ENCODE measurements at places on chromosomes 13 and 19.

DNA sequence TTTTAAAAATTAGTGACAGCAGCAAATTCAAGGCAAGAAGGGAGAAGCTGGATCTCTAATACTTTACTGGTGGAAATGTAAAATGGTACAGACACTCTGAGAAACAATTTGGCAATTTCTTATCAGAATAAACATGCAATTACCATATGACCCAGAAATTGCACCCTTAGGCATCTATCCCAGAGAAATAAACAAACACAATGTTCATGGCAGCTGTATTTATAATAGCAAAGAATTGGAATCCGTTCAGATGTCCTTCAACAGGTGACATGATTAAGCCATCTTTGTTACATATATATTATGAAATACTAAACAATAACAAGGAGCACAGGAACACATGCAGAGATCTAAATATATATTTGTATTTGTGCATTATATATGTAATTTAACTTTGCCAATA, 756.5 kb downstream of the SLITRK1 start:
- no peak for DNase-seq

GRCh38 chr13:20492641-20493040, 33.0 kb downstream of the CRYL1 start:
- no peak for DNase-seq

- no peak for DNase-seq
Observed at GRCh38 chr13:76808927-76809326, 77.3 kb downstream of the KCTD12 start.

DNA sequence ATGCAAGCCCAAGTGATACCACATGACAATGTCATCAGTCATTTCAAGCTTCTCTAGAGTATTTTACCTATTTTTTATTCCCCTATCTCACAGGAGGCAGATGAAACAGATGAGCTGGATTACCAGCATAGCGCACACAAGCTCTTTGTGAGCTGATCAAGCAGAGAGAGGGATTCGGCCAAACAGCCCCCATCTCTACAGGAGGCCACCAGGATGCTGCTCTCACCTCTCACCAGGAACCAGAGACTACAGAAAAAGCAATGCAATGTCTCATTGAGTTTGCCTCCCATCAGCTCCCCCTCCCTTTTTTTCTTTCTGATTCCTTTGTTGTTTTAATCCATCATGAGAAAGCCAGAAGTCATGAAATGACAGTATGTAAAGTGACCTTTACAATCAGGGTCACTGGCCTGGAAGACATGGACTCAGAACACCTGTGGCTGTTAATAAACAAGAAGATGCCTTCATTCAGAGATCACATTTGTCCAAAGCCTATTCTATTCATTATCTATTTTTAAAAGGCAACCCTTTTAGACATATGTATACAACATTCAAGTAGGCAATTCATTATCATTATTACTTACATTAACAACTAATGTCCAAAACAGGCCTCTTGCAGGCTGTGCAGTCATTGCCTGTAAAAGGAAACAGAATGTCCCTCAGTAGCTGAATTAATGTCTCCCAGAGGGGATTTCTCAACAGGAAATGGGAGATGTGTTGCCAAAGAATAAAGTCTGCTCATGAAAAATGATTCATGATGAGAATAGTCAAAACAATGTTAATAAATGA, 656.6 kb downstream of the TBC1D4 start:
- DNase-seq, result no peak

DNA sequence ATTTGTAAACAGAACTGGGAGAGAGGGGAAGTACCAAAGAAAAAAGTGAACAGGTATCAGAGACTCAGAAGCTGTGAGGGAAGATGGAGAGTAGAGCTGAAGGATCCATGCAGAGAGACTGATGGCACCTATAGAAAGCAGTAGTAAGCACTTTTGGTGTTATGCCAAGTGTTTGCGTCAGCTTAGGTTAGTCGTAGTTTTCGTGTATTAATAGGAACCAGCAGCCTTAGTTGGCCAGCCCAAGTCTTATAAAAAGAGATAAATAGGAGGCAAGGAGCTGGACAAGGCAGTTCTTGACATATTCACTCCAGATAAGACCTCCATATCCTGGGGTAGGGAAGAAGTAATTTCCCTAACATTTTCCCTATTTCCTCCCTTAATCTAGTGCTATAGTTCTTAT, 214.2 kb downstream of the OXGR1 start:
- DNase-seq, result no peak

- DNase-seq, result no peak
Observed at GRCh38 chr13:64551755-64552154, 2678.4 kb downstream of the PCDH9 start.

- DNase-seq, result no peak
Observed at GRCh38 chr13:75256922-75257321, 225.0 kb downstream of the TBC1D4 start.

DNA sequence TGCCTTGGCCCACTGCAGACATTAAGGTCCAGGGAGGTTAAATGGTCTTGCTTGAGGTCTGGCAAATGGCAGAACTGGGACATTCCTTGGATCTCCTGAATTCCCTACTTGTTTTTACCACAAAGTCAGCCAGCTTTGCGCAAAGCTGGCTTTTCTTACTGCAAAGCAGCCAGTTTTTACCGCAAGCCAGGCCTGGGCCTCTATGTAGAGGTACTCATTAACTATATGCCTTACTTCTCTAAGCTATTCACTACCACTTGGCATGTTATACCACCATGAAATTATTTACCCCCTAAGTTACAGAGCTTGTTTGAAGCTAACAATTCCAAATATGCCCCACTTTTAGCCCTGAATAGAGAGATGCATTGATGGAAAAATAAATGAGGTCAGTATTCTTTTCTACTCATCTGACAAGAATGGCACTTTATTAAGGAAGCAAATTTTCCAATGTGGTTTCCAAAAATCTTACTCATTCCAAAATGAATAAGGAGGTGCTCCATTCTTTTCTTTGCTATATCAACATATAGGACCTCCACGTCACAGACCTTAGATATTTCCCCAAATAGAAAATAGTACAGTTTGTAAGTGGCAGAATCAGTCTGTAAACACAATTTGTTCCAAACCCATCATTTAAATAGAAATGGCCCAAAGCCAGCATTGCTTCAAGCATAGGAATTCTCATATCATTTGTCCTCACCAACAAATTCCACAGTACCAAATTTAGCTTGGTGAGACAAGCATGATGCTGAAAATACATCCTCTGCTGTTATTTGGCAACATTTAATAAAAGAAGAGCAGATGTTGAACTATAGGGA, 143.9 kb upstream of the TSC22D1 start:
- DNase-seq, result no peak

DNA sequence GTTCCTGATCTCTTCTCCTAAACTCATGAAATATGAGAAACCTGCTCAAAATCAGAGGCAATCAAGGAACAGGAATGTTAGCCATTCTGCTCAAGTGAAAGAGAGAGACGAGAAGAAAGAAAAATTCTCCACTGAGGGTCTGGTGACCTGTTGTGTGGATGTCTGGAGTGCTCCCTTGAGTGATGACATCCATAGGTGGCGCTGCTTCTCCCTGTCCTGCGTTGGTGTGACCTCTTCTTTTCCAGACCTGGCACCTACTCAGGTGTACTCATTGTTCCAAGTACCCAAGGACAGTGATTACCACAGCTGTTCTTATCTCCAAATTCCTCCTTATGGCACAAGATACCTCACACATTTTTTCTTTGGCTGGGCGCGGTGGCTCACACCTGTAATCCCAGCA, 4.0 kb downstream of the ZNF223 start:
- no peak for DNase-seq

GRCh38 chr19:28737021-28737895, 475.7 kb downstream of the UQCRFS1 start:
- peak; percentile 2 for DNase-seq

DNA sequence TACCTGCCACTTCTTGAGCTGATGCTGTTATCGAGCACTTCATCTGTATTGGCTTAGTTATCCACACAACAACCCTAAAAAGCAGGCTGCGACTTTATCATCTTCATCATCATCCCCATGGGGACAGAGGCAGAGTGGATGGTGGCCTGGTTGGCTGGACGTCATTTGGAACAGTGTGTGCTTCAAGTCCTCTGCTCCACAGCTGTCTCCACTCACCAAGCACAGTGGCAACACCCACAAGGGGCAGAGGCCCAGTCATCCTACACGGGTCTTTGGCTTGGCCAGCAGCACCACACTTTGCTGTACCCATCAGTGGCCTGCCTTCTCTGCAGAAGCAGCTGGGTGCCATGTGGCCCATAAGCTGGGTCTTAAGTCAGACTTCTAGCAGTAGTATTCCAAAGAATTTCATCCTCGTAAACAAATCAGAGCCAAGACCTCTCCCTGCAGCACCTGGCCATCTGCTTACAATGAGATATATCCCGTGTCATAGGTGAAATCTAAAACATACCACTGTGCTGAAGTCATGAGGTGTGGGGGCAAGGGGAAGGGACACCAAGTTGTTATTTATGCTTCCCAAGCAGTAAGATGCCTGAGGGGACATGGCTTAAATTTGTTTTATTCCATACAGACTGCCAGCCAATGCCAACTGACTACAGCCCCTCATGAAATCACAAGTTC, 47.9 kb upstream of the EPHX3 start:
- no peak for DNase-seq

DNA sequence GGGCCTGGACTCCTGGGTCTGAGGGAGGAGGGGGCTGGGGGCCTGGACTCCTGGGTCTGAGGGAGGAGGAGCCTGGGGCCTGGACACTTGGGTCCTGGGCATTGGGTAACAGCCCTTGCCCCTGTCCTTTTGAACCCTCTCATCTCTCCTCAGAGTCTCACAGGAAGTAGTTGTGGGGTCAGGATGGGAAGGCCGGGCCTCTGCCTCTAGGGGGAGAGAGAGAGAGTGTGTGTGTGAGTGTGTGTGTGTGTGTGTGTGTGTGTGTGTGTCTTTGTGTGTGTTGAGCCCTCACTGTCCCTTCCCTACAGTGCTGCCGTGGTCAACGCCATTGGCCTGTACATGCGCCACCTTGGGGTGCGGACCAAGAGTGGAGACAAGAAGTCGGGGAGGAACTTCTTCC, 10.9 kb downstream of the ARHGEF1 start:
- no peak for DNase-seq

DNA sequence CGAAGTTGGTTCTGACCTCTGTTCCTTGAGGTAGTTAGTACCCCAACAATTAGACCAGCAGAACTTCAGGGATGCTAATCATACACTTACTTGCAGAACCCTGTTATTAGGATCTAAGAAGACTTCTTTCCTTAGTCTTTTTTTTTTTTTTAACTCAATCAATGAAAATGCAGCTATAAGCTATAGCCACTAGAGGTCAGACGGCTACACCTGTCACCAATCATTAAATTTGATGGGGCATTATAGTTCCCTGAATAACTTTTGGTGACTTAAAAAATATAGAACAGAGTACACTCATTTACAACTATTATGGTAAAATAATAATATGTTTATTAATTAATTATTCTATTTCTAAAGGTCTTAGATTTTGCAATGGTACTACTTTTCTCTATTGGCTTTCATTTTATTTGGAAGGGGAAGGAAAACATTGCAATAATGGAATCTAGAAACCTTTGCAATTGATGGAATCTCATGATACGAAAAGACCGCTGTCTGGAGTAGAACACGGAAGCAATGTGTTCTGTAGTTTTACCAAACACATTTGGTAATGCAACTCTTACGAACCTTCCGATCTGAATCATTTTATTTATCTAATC, 483.2 kb downstream of the DIAPH3 start:
- DNase-seq, result no peak

DNA sequence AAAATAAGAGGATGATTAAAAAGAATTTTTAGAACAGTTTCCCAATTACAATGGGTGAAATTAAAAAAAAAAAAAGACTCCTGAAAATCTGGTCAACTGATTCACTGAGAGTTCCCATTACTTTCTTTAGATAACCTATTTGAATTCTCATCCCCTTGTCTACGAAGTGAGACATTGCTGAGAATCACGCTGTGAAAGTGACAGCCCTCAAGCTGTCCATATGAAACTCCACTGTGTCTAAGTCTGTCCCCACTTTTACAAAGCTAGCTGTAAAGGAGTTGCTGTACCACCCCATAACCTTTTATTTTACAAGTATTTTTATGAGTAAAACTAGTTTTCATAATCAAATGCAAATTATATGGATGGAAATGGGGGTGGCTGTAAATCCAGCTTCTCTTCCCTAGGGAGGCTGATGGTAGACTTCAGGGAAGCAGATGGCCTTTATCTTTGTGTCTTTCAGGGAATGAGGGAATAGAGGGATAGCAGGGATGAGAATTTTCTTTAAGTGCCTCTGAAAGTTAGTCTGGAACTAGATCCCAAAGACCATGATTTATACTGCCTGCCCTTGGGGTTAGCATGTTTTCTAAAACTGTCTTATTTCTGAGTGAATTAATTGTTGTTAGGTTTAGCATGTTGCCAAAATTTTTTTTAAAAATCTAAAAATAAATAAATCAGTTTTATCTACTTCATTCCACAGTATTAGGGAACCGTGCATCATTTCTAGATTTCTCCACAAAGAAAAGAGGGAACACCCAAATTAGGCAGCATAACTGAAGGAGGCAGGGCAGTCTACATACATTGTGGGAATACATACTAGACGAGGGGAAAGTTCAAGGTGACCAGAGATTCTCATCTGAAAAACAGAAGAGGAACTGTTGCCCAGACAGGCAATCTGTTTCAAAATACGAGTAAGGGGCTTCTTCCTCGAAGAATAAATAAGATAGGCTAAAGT, 1219.1 kb downstream of the UQCRFS1 start:
- DNase-seq, result no peak

DNA sequence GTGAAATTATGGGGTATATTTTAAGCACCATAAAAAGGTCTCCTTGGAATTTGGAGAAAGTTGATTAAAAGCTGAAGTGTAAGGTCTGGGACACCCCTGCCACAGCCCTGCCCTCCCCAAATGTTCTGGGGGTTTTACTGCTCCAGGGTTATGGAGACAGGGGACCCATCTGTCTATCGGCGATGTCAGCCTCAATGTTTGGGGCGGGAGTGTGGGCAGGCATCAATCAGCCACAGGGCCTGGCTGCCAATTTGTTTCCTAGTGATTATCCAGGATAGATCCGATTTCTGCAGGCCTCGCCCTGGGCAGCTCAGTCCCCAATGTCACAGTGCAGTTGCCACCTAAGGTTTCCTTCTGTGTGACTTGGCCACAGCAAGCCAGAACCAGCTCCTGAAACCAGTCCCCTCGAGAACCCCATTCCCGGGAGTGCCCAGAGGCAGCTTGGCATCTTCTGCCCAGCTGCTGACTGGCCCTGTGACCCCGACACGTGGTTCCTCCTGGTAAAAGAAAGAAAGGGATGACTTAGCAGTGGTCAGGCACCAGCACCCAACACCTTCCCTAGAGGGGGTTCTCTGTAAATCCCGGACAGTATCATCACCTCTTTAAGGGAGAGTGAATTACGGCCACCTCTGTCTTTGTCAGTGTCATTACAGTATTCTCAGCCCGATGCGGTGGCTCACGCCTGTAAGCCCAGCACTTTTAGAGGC, 41.6 kb downstream of the MYO9B start:
- no peak for DNase-seq

- DNase-seq, result no peak
Observed at GRCh38 chr19:42436006-42436405, 6.7 kb downstream of the CXCL17 start.

All from NCI-H1436 treated with DMSO at 0.1 percent for 48 hours (cell line).